ENCODE measurements at places on chromosomes 12 and 14.

- no peak for DNase-seq
Measured at GRCh38 chr12:55982319-55982936, 8.6 kb downstream of the RAB5B start.

GRCh38 chr12:38639625-38640024 is 265.8 kb downstream of the CPNE8 start:
- no peak for DNase-seq

GRCh38 chr14:103522649-103523574 is at the start of gene CKB:
TSS of gene CKB (minus strand) at chr14:103522830. CDS start at chr14:103522493, 337 bp downstream.
- DNase-seq = no peak

- no peak for DNase-seq
Measured at GRCh38 chr14:65035049-65035448, 48.4 kb downstream of the FNTB start.

- DNase-seq = no peak
Measured at GRCh38 chr12:14326699-14327098, 38.8 kb upstream of the ATF7IP start.

DNA sequence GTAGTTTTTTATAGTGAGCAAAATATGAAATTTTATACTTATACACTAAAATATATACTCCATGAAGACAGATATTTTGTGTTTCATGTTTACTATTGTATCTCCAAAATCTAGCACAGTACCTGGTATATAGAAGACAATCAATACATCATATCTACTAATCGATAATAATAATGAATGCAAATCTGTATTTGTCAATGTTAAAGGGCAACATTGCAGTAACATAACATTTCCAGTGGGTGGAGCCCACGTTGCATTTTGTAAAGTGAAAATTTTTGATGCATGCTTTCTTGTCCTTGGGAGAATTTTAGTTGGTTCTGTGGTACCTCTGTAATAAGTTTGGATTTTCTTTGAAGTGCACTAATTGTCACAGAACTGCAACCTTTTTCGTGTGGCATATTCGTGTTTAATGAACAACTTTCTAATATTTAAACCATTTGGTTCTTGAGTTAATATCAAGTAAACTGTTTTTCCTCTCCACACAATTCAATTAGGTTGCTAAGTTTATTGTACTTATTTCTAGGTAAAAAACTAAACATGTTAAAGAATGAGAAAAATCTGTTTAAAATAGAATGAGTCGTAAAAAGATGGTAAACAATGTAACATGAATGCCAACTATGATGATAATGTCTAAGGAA is 47.4 kb downstream of the AVPR1A start:
- no peak for DNase-seq
